ENCODE measurements at places on chromosomes 13 and 19. TPM values are rescaled to one million over a fixed set of nuclear protein-coding genes. Genes with fewer than 3 reads are reported as not detected.

DNA sequence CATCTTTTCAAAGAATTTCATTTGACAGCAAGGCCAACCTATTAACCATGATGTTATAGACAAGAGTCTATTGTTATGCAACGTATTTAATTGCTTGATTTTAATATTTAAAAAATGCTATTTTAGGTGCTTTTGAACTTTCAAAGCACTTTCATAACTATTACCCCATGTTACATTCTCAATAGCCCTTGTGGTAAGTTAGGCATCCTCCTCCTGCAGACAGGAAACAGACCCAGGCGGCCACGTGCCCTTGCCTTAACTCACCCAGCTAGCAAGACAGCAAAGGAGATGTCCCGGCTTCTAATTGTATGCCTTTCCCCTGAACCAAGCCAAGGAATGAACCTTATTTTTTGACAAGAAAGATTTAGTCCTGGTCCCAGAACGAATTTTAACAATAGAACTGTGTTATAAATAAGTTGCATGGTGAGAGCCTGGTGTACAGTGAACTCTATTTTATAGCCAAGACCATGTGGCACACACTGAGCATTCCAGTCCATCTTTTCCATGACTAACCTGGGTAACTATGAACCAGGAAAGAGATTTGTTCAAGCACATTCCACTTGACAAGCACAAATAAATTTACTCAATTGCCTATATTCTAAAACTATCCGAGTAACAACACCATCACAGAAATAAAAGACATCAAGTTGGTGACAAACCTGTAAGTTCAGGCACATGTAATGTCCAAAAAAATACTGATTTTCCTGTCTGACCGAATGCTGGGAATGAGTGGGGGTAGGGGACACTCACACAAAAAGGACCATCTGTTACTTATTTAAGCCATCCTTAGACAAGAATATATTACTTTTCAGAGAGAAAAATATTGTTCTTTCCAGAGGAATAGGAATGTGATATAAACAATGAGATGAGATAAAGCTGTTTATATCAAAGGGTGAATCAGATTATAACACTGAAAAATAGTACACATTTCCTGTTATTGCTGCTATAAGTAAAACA is 163.0 kb downstream of the EFNB2 start:
- no peaks in the 10 kb centered on the region for H3K4me1 ChIP-seq
- DNase-seq: no peak
- H3K27ac ChIP-seq: no peak overlapping the region
- H3K36me3 ChIP-seq: no peaks in the 10 kb centered on the region
- H3K27me3 ChIP-seq: no peaks in the 10 kb centered on the region

MISP gene
- total RNA-seq: not detected

GRCh38 chr19:39156326-39157230 is 31.0 kb downstream of the PAK4 start:
- H3K27me3 ChIP-seq: no peaks in the 10 kb centered on the region
- DNase-seq: no peak
- no peaks in the 10 kb centered on the region for H3K36me3 ChIP-seq
- no peak overlapping the region for H3K27ac ChIP-seq

- no peaks in the 10 kb centered on the region for H3K27me3 ChIP-seq
- H3K27ac ChIP-seq: no peak overlapping the region
- H3K36me3 ChIP-seq: no peaks in the 10 kb centered on the region
- DNase-seq: no peak
- no peak overlapping the region for H3K4me3 ChIP-seq
Measured at GRCh38 chr19:30719189-30719998, 347.2 kb downstream of the ZNF536 start.

- no peak overlapping the region for H3K4me3 ChIP-seq
- no peak for DNase-seq
- no peaks in the 10 kb centered on the region for H3K4me1 ChIP-seq
- no peaks in the 10 kb centered on the region for H3K27me3 ChIP-seq
- H3K27ac ChIP-seq: no peak overlapping the region
- no peaks in the 10 kb centered on the region for H3K36me3 ChIP-seq
Measured at GRCh38 chr13:86846501-86846900, 824.7 kb upstream of the SLITRK5 start.

LGALS14 gene
- not detected for total RNA-seq

CRX gene
- total RNA-seq: not detected

DNA sequence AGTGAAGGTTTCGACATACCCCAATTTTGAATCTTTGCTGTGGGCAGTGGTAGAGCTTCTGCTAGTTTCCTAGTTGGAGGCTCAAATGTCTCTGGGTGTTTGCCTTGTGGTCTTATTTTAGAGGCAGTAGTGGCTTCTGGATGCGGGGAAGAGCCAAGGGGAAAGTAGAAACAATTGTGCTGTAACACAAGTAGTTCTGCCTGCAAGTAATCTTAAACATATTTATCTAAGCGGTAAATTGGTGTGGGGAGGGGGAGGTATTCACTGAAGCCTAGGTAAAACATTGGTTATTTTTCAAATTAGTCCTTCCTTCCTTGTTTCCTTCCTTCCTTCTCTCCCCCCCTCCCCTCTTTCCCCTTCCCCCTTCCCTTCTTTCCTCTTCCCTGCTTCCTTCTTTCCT is at the start of gene PCDH20:
TSS of gene PCDH20 (minus strand) at position 101 of the 400 bp plus-strand sequence. CDS start 691 bp downstream, outside the sequence.
- H3K27ac ChIP-seq: no peak within 1 kb of the TSS
- no peaks in the 10 kb centered on the region for H3K36me3 ChIP-seq
- no peaks in the 10 kb centered on the region for H3K4me1 ChIP-seq

ERVV-1 gene
- not detected for total RNA-seq

GRCh38 chr19:19356901-19357566 is 36.4 kb downstream of the MAU2 start:
- peaks cover 39% of the 10 kb centered on the region for H3K36me3 ChIP-seq
- peaks cover 22% of the 10 kb centered on the region for H3K4me1 ChIP-seq
- no peak overlapping the region for H3K4me3 ChIP-seq
- no peaks in the 10 kb centered on the region for H3K27me3 ChIP-seq
- no peak overlapping the region for H3K27ac ChIP-seq

GRCh38 chr13:27822873-27823311 is 30.6 kb downstream of the GSX1 start:
- H3K4me3 ChIP-seq: no peak overlapping the region
- no peak overlapping the region for H3K27ac ChIP-seq
- peaks cover 13% of the 10 kb centered on the region for H3K27me3 ChIP-seq
- no peaks in the 10 kb centered on the region for H3K36me3 ChIP-seq
- peaks cover 5% of the 10 kb centered on the region for H3K4me1 ChIP-seq

ZNF569 gene
- 13.5 TPM for total RNA-seq

DNA sequence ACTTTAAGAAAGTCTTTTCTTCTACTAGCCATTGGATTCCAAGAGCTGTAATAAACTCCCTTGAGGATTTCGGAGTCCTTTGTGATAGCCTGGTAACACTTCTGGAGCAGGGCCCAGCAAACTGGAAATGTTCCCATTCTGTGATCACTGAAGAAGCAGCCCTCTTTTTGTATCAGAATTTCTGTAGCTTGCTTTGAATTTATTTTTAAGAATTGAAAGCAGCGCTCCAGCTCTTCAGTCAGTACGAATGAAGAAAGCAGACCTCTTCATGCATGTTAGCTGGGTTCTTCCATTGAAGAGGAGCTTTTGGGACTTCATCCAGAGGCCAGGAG is 141.5 kb downstream of the AKAP11 start:
- no peak overlapping the region for H3K4me3 ChIP-seq
- no peaks in the 10 kb centered on the region for H3K27me3 ChIP-seq
- H3K36me3 ChIP-seq: no peaks in the 10 kb centered on the region
- H3K27ac ChIP-seq: no peak overlapping the region

GRCh38 chr19:34676697-34677385 is at the start of gene SCGB2B2:
TSS of gene SCGB2B2 (minus strand) at chr19:34677159. CDS start at chr19:34594563, 82,596 bp downstream.
- H3K4me1 ChIP-seq: peaks cover 21% of the 10 kb centered on the region
- H3K36me3 ChIP-seq: peaks cover 4% of the 10 kb centered on the region
- H3K27ac ChIP-seq: peak within 1 kb of the TSS; percentile 89
- H3K27me3 ChIP-seq: no peaks in the 10 kb centered on the region
- DNase-seq: no peak
- H3K4me3 ChIP-seq: peak within 1 kb of the TSS; percentile 73

GRCh38 chr13:40996426-40997092 is 22.6 kb downstream of the ELF1 start:
- H3K27me3 ChIP-seq: no peaks in the 10 kb centered on the region
- H3K4me1 ChIP-seq: peaks cover 93% of the 10 kb centered on the region
- no peak for DNase-seq
- no peak overlapping the region for H3K4me3 ChIP-seq
- no peaks in the 10 kb centered on the region for H3K36me3 ChIP-seq

SMAD9 gene
- not detected for total RNA-seq

- H3K36me3 ChIP-seq: no peaks in the 10 kb centered on the region
- H3K4me1 ChIP-seq: no peaks in the 10 kb centered on the region
- H3K4me3 ChIP-seq: no peak overlapping the region
Measured at GRCh38 chr13:62357887-62358645, 942.4 kb upstream of the PCDH20 start.

DNA sequence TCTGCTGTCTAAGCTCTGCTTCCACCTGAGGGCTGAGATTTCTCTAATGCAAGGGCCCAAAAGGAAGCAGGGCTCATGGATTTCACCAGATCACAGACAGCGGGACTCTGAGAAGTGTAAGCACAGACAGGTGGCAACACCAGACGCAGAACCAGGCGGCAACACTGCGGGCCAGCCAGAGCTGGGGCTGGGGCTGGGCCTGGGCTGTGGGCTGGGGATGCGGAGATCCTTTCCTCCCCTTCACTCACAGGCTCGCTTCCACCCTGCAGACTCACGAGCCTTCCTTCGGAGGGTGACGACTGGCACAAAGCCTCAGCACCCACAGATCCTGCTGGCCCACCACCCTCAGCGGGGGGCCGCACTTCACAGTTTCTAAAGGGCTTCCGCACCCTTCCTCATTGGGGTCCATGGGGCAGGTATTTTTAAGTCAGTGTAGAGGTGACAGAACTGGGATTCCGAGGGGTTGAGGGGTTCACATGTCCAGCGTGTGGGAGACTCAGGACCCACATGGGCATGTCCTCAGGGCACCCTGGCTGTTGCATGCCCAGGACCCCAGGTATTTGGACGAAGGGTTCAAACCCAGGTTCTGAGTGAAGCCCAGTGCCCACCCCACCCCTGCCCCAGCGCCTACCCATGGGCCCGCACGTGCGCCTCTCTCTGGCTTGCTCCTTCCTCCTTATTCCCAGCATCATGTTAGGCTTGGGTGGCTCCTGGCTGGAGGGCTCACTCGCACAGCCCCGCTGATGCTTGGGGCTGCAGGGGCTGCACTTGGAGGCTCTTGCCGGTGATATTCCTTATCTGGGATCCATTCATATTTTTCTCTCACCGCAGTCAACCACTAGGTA is 137.3 kb upstream of the GPR12 start:
- no peak for DNase-seq
- H3K27me3 ChIP-seq: no peaks in the 10 kb centered on the region
- H3K4me1 ChIP-seq: no peaks in the 10 kb centered on the region
- no peak overlapping the region for H3K27ac ChIP-seq

- H3K4me1 ChIP-seq: peaks cover 50% of the 10 kb centered on the region
- DNase-seq: no peak
- H3K4me3 ChIP-seq: peak overlapping the region; percentile 33
- no peaks in the 10 kb centered on the region for H3K27me3 ChIP-seq
- H3K27ac ChIP-seq: peak overlapping the region; percentile 94
Measured at GRCh38 chr19:6738787-6739389, 592 bp upstream of the TRIP10 start.

LMTK3 gene
- 18.5 TPM for total RNA-seq

- H3K36me3 ChIP-seq: no peaks in the 10 kb centered on the region
- peaks cover 21% of the 10 kb centered on the region for H3K4me1 ChIP-seq
- no peak overlapping the region for H3K4me3 ChIP-seq
- peak overlapping the region; percentile 100 for H3K27ac ChIP-seq
- no peak for DNase-seq
- no peaks in the 10 kb centered on the region for H3K27me3 ChIP-seq
Measured at GRCh38 chr19:53865523-53865917, 2.2 kb upstream of the MYADM start.

GRCh38 chr13:105127732-105128131 is 1407.7 kb downstream of the EFNB2 start:
- no peak overlapping the region for H3K27ac ChIP-seq
- DNase-seq: no peak
- no peak overlapping the region for H3K4me3 ChIP-seq
- H3K27me3 ChIP-seq: no peaks in the 10 kb centered on the region
- H3K36me3 ChIP-seq: no peaks in the 10 kb centered on the region
- H3K4me1 ChIP-seq: no peaks in the 10 kb centered on the region

DNA sequence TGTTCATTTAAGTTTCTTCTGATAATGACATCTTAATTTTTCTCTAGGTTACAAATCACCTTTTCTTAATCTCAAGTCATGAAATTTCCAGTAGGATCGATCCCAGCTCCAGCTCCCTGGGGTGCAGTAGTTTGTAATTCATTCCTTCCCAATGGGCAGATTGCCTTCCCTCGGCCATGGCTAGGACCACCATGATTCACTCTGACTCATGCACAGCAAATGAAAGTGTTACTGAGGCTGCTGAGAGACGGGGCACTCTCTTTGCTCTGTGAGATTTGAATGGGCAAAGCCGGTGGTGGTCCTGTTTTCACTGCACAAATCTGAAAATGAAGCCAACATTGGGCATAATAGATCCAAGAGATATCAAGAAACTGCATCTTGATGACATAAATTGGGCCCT is 202.8 kb upstream of the IRS2 start:
- no peak overlapping the region for H3K27ac ChIP-seq
- no peaks in the 10 kb centered on the region for H3K36me3 ChIP-seq
- H3K4me1 ChIP-seq: no peaks in the 10 kb centered on the region
- DNase-seq: no peak
- no peaks in the 10 kb centered on the region for H3K27me3 ChIP-seq

DNA sequence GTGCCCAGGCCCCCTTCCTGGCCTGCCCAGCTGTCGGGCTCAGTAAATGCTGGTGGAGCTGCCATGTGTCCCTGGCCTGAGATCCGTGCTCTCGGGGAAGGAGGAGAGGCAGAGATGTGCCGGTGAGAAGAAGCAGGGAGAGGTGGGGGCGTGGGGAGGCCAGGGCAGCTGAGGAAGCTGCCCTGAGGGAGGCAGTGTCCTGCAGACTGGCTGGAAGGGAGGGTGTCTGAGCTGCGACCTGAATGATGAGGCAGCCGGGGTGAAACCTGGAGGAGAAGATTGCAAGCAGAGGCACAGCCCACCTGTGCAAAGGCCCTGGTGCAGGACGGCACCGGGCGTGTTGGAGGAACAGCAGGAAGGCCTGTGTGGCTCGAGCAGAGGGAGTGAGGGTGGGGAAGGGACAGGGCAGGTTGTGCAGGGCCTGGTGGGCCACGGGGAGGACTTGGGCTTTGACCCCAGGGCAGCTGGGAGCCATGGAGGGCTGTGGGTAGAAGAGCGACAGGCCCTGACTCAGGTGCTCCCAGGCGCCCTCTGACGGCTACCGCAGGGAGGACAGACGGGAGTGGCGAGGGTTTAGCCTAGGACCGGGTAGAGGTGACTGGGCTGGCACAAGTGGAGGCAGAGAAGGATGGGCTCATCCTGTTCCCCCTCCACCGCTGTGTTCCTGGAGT is 14.0 kb upstream of the CELF5 start:
- no peak overlapping the region for H3K27ac ChIP-seq
- H3K36me3 ChIP-seq: peaks cover 5% of the 10 kb centered on the region
- H3K4me3 ChIP-seq: no peak overlapping the region
- no peaks in the 10 kb centered on the region for H3K27me3 ChIP-seq
- DNase-seq: peak; percentile 60
- no peaks in the 10 kb centered on the region for H3K4me1 ChIP-seq
